ENCODE measurements at places on chromosomes 7 and 10. TPM values are rescaled to one million over a fixed set of nuclear protein-coding genes. Genes with fewer than 3 reads are reported as not detected.
A peak's percentile ranks its signal among the peaks of the same experiment; 100 is the strongest.

The CALML3 gene
- not detected for total RNA-seq

The ZNF804B gene
- not detected for total RNA-seq

DNA sequence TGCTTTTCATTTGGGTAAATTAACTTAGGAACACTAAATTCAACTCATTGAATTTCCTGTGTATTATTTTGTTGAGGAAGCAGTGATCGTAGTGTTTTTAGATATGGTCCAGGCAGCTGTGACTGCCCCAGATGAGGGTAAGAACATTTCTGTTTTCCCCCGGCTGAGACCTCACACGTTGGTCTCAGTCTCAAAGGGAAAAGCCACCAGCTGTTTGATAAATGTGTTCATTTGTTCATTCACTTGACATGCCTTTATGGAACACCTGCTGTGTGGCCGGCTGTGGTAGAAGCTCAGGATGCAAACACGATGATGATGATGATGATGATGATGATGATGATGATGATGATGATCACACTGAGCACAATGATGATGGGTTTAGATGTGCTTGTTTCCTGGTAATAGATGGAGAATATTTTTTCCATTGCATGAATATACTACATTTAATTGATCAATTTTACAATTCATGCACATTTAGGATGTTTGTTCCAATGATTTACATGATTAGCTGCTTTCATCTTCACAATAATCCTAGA is 125.6 kb upstream of the ZNF32 start:
- DNase-seq: no peak
- H3K27me3 ChIP-seq: peaks cover 2% of the 10 kb centered on the region
- no peaks in the 10 kb centered on the region for H3K36me3 ChIP-seq
- H3K4me1 ChIP-seq: peaks cover 7% of the 10 kb centered on the region
- no peak overlapping the region for H3K27ac ChIP-seq

GRCh38 chr10:43955002-43955596 is 306.4 kb upstream of the ZNF32 start:
- no peak overlapping the region for H3K4me3 ChIP-seq
- H3K27ac ChIP-seq: no peak overlapping the region
- no peaks in the 10 kb centered on the region for H3K4me1 ChIP-seq
- peaks cover 23% of the 10 kb centered on the region for H3K27me3 ChIP-seq
- no peaks in the 10 kb centered on the region for H3K36me3 ChIP-seq

GRCh38 chr7:143361552-143362130 is 872 bp downstream of the FAM131B start:
- no peak overlapping the region for H3K27ac ChIP-seq
- no peak for DNase-seq
- peaks cover 4% of the 10 kb centered on the region for H3K4me1 ChIP-seq
- H3K27me3 ChIP-seq: peaks cover 21% of the 10 kb centered on the region
- no peaks in the 10 kb centered on the region for H3K36me3 ChIP-seq
- peak overlapping the region; percentile 85 for H3K4me3 ChIP-seq

- no peaks in the 10 kb centered on the region for H3K36me3 ChIP-seq
- H3K4me1 ChIP-seq: no peaks in the 10 kb centered on the region
These were observed 4.5 kb downstream of the RBP4 start for GRCh38 chr10:93596539-93596938.

GRCh38 chr7:137867289-137867688 is 20.5 kb upstream of the DGKI start:
- H3K27me3 ChIP-seq: no peaks in the 10 kb centered on the region
- H3K4me3 ChIP-seq: no peak overlapping the region
- peaks cover 48% of the 10 kb centered on the region for H3K36me3 ChIP-seq
- no peak overlapping the region for H3K27ac ChIP-seq
- no peaks in the 10 kb centered on the region for H3K4me1 ChIP-seq

GRCh38 chr10:78165172-78165571 is 131.5 kb downstream of the RPS24 start:
- H3K27ac ChIP-seq: no peak overlapping the region
- H3K36me3 ChIP-seq: no peaks in the 10 kb centered on the region
- no peaks in the 10 kb centered on the region for H3K27me3 ChIP-seq
- no peaks in the 10 kb centered on the region for H3K4me1 ChIP-seq
- no peak overlapping the region for H3K4me3 ChIP-seq

DNA sequence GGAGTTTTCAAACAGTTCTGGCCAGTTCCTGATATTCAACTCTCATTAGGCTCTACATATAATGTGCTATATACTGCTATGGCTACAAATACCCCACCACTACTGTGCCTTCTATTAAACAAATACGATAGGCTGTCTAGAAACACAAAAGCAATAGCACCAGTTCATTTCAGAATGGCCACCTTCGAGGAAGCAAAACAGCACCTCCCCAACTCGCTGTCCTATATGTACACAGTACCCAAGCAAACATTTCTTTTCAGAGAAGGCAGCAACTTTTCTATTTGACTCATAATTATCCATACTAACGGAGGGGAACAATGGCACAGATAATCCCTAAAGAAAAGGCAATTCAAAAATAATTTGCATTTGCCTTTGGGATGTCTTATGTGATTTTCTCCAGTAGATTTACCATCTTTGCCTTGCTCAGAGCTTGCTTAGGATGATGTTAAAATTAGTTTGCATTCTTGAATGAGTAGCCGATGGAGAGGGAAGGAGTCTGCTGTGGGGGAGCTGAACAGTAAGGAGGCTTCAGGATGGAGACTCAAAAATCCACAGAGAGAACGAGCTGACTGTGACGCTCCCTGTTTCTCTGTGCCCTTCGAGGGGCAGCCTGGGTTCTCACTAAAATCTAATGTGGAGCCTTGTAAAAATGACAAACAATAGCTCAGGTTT is 218.7 kb downstream of the FANK1 start:
- H3K4me1 ChIP-seq: no peaks in the 10 kb centered on the region
- DNase-seq: no peak
- H3K36me3 ChIP-seq: no peaks in the 10 kb centered on the region
- peaks cover 9% of the 10 kb centered on the region for H3K27me3 ChIP-seq
- H3K27ac ChIP-seq: no peak overlapping the region

DNA sequence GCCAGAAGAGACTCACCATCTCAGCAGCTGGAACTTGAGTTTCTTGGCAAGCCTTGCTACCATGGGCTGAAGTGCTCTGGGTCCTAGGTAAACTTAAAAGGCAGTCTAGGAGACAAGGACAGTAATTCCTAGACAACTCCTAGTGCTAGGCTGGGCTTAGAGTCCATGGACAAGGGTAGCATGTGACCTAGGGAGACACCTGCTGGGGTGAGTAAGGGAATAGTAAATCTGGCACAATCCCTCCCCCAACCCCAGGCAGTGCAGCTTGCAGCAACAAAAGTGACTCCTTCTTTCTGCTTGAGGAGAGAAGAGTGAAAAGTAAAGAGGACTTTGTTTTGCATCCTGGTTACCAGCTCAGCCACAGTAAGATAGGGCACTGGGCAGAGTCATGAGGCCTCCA is 316.5 kb upstream of the IMMP2L start:
- no peak overlapping the region for H3K27ac ChIP-seq
- H3K4me1 ChIP-seq: no peaks in the 10 kb centered on the region
- DNase-seq: no peak
- H3K27me3 ChIP-seq: peaks cover 17% of the 10 kb centered on the region

- H3K27ac ChIP-seq: no peak overlapping the region
- peaks cover 13% of the 10 kb centered on the region for H3K36me3 ChIP-seq
- no peaks in the 10 kb centered on the region for H3K27me3 ChIP-seq
- no peak overlapping the region for H3K4me3 ChIP-seq
These were observed 16.0 kb downstream of the NUDT5 start for GRCh38 chr10:12179606-12180170.

- DNase-seq: no peak
- no peaks in the 10 kb centered on the region for H3K4me1 ChIP-seq
- H3K27me3 ChIP-seq: no peaks in the 10 kb centered on the region
- no peak overlapping the region for H3K27ac ChIP-seq
These were observed 219.0 kb downstream of the ANKRD30A start for GRCh38 chr10:37344413-37344812.

GRCh38 chr7:155747209-155747608 is 65.1 kb downstream of the SHH start:
- no peaks in the 10 kb centered on the region for H3K27me3 ChIP-seq
- peaks cover 58% of the 10 kb centered on the region for H3K4me1 ChIP-seq
- H3K4me3 ChIP-seq: no peak overlapping the region

DNA sequence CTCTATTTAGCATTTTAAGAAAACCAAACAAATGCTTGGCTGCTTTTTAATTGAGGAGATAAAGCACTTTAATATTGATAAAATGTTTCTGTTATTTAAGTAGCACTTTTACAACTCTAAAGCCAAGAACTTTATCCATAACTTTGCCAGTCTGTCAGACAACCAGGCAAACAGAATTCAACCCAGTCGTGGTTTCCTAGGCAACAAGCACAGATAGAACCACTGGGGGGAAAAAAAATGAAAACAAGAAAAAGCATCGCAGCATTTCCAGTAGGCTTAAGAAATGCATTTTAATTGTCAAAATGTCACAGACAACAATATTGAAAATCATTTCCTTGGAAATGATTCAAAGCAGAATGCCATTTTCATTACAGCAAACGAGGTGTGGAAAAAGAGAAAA is 323.4 kb downstream of the PARD3 start:
- H3K4me1 ChIP-seq: no peaks in the 10 kb centered on the region
- peaks cover 7% of the 10 kb centered on the region for H3K27me3 ChIP-seq
- DNase-seq: no peak
- H3K36me3 ChIP-seq: no peaks in the 10 kb centered on the region
- no peak overlapping the region for H3K4me3 ChIP-seq

GRCh38 chr10:107425931-107426553 is 261.5 kb upstream of the SORCS1 start:
- H3K4me3 ChIP-seq: no peak overlapping the region
- no peak overlapping the region for H3K27ac ChIP-seq
- DNase-seq: no peak
- no peaks in the 10 kb centered on the region for H3K36me3 ChIP-seq
- no peaks in the 10 kb centered on the region for H3K27me3 ChIP-seq

- no peak overlapping the region for H3K27ac ChIP-seq
- no peaks in the 10 kb centered on the region for H3K36me3 ChIP-seq
- H3K27me3 ChIP-seq: no peaks in the 10 kb centered on the region
- no peak for DNase-seq
- H3K4me3 ChIP-seq: no peak overlapping the region
These were observed 113.8 kb downstream of the DLG5 start for GRCh38 chr10:77812741-77813140.

- H3K27ac ChIP-seq: no peak overlapping the region
- H3K27me3 ChIP-seq: no peaks in the 10 kb centered on the region
- no peak overlapping the region for H3K4me3 ChIP-seq
- H3K4me1 ChIP-seq: peaks cover 18% of the 10 kb centered on the region
- peaks cover 8% of the 10 kb centered on the region for H3K36me3 ChIP-seq
- no peak for DNase-seq
These were observed 28.3 kb downstream of the PARP12 start for GRCh38 chr7:140034421-140034820.

Measured in activated naive CD4-positive, alpha-beta T cell treated with anti-CD3 and anti-CD28 coated beads for 36 hours (primary cell).